Activated CD4-positive, alpha-beta T cell treated with anti-CD3 and anti-CD28 coated beads for 48 hours (primary cell): ENCODE measurements at places on chromosomes 5 and 9.

- DNase-seq, result no peak
Measured at GRCh38 chr9:95363051-95363841, 45.7 kb upstream of the FANCC start.

DNA sequence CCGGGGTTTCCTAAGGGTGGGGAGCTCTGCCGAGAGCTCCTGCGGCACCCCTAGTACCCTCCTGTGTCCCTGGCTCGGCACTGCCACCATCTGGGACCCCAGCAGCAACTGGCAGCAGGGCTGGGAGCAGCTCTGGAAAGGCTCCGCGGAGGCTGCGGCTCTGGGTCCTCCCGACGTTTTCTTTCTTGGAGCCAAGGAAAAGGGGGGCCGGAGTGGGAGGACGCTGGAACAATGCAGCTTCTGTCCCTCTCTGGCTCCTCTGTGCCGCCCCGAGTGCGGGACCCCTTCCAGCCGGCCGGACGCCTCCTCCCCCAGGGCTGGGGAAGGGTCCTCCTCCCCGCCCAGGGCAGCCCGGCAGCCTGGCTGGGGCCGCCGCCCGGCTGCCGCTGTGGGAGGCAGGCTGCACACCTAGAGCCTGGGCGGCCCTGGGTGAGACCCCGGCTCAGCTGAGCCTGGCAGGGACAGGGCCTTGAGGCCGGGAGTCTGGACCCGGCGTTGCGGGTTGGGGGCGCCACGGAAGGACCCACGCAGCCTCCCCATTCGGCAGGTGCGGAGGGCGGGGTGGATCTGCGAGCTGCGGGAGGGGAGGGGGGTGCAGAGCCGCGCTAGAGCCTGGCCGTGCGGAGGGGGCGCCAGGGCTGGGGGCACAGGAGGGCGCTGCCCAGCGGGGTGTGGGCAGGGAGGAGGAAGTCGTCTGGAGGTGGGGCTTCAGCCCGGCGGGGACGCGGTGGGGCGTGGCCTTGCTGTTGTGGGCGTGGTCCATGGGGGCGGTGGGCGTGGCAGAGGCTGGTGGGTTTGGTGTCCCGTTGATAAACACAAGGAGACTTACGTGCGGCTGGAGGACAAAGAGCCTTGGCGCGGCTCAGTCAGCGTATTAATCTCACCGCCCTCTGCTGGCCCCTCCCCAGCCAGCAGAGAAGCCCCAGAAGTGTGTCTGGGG is 15.1 kb downstream of the GPSM1 start:
- peak; percentile 82 for DNase-seq

DNA sequence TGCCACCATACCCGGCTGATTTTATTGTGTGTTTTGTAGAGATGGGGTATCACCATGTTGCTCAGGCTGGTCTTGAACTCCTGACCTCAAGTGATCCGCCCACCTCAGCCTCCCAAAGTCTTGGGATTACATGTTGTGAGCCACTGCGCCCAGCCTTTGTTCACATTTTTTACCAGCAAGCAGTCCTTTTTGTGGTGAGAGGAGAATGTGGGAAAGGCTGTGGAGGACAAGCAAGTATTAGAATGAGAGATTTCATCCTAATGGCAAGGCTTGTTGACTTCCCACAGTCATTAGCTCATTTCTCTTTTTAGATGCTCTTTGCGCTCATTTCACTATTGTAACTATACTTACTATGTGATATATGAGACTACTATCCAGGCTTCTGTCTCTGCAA is 6.1 kb downstream of the IL31RA start:
- DNase-seq, result no peak

GRCh38 chr9:135766251-135766650 is 64.3 kb downstream of the KCNT1 start:
- no peak for DNase-seq

DNA sequence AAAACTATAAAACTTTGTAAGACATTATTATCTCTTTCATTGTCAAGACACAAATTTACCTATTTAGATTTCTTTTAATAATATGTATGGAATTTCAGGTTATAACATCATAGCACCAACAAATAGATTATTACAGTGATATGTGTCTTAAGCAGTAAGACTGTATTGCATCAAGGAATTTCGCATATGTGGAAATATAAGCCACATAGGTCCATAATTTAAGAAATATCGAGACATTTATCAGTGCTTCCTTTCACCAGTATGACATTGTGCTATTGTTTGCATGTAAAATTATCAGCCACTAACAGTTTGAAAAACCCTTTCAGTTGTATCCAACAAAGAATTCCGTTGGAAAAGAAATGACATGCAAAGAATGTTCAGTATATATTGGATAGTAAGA is 186.7 kb upstream of the RASA1 start:
- no peak for DNase-seq
